ENCODE measurements at places on chromosomes 4 and X. TPM values are rescaled to one million over a fixed set of nuclear protein-coding genes. Genes with fewer than 3 reads are reported as not detected.

- no peaks in the 10 kb centered on the region for H3K36me3 ChIP-seq
- H3K4me3 ChIP-seq = no peak overlapping the region
- H3K4me1 ChIP-seq = no peaks in the 10 kb centered on the region
- H3K27me3 ChIP-seq = no peaks in the 10 kb centered on the region
- no peak for DNase-seq
Observed at GRCh38 chrX:3599802-3600430, 113.5 kb downstream of the PRKX start.

- no peak overlapping the region for H3K27ac ChIP-seq
- H3K36me3 ChIP-seq = no peaks in the 10 kb centered on the region
- DNase-seq = no peak
- no peaks in the 10 kb centered on the region for H3K27me3 ChIP-seq
- no peak overlapping the region for H3K4me3 ChIP-seq
Observed at GRCh38 chr4:188015025-188015940, 19.7 kb downstream of the ZFP42 start.

SPANXN3 gene
- total RNA-seq = not detected

GRCh38 chr4:26346203-26346620 is 25.4 kb downstream of the RBPJ start:
- no peaks in the 10 kb centered on the region for H3K27me3 ChIP-seq
- no peak overlapping the region for H3K27ac ChIP-seq
- H3K4me1 ChIP-seq = peaks cover 11% of the 10 kb centered on the region
- no peak for DNase-seq
- no peaks in the 10 kb centered on the region for H3K36me3 ChIP-seq
- no peak overlapping the region for H3K4me3 ChIP-seq

LEF1 gene
- total RNA-seq = 0.54 TPM

- H3K27me3 ChIP-seq = no peaks in the 10 kb centered on the region
- H3K4me1 ChIP-seq = peaks cover 4% of the 10 kb centered on the region
- no peaks in the 10 kb centered on the region for H3K36me3 ChIP-seq
- no peak overlapping the region for H3K27ac ChIP-seq
Observed at GRCh38 chr4:140156529-140157171, 2.7 kb upstream of the MAML3 start.

DNA sequence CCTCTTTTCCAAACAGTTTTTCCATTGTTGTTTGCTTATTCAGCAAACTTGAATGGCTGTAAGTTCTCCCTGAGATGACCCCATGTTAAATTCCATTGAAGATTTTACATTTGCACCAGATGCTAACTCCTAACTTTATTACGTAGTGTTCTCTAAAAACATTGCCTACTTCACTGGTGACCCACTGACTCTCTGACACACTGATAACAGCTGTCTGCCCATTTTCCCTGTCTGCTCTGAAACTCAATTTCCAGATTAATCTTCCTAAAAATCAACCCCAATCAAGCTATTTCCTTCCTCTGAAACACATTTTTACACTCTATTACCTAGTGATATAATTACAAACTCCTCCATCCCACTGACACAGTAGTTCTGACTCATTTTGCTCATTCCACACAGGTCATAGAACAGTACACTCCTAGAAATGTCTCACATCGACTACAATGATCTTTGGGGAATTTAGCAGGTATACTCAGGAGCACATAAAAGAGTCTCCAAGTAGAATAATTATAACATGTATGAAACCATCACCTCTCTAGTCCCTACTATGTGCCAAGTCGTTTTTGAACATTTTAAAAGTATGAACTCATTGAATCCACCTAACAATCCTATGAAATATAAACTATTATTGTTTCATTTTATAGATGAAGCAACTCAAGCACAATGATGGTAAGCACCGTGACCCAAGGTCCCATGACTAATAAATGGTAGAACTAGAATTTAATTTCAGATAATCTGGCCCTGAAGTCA is 210.9 kb downstream of the SLIT2 start:
- H3K4me3 ChIP-seq = no peak overlapping the region
- H3K27me3 ChIP-seq = no peaks in the 10 kb centered on the region
- DNase-seq = no peak
- H3K36me3 ChIP-seq = no peaks in the 10 kb centered on the region
- H3K4me1 ChIP-seq = no peaks in the 10 kb centered on the region
- H3K27ac ChIP-seq = no peak overlapping the region

S100P gene
- total RNA-seq = 2.3 TPM

- no peak for DNase-seq
- H3K4me3 ChIP-seq = no peak overlapping the region
- no peak overlapping the region for H3K27ac ChIP-seq
- no peaks in the 10 kb centered on the region for H3K4me1 ChIP-seq
Observed at GRCh38 chrX:21745756-21746155, 12.2 kb downstream of the SMPX start.

All from Panc1 (cell line).